ENCODE measurements at places on chromosomes 11 and 22.

DNA sequence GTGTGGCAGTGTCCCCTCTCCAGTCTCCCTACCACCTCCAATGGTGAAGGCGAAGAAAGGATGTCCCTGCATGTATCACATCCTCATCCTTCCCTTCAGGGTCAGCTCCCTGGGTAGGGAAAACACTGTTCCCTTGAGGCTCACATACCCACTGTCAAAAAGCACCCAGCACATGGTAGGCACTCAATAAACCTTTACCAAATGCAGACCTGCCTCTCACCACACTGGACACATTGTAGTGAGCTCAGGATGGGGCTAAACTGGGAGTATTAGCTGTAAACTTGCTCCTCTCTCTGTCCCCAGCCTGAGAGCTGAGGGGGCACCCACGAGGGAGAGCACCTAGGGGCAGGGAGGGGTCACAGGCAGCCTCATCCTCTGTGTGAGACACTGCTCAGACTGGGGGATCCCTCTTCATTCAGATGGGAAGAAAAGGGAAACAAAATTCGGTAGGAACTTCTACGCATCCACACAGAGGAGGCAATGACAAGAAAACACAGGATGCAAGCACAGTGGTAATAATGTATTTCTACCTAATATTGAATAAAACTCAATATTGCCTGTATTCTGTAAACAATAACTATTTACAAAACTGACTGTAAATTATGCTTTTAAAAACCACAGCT is 101.6 kb upstream of the TOP3B start:
- no peak for DNase-seq

GRCh38 chr11:46480909-46481308 is 89.3 kb upstream of the CHRM4 start:
- DNase-seq: no peak

DNA sequence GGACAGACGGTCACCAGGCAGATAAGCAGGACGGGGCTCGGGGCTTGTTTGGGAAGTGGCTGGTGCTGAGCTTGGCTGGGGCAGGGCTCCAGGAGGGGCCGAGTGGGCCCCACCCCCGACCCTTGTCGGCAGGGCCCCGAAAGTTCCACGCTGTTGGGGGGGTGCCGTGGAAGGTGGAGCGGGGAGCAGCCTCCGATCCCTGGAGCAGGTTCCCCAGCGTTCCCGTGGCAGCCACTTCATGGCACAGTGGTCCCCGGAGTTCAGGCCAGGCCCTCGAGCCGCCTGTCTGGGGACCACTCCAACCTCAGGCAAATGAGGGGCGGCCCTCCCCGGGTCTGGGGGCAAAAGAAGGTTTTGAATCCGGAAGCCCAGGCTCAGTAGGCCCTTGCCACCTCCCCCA is 46.7 kb upstream of the PPARA start:
- no peak for DNase-seq

GRCh38 chr11:19232910-19233503 is 7.7 kb downstream of the E2F8 start:
- DNase-seq: no peak

DNA sequence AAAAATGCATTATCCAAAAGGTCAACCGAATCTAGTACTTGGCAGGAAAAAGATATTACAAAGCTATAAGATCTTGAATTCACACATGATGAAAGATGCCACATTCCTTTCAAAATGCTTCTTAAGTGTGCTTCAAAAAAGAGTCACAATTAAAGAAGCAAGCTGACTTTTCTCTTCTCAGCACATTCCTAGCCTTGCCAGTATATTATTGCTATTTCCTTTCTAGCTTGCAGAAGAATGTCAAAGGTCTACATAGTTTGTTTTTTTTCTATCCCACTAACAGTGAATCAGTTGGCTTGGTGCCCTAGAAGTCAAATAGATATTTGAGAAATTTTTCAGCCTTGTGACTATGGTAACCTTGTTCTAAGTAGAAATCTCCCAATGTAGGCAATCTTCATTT is 56.8 kb downstream of the GUCY1A2 start:
- no peak for DNase-seq

DNA sequence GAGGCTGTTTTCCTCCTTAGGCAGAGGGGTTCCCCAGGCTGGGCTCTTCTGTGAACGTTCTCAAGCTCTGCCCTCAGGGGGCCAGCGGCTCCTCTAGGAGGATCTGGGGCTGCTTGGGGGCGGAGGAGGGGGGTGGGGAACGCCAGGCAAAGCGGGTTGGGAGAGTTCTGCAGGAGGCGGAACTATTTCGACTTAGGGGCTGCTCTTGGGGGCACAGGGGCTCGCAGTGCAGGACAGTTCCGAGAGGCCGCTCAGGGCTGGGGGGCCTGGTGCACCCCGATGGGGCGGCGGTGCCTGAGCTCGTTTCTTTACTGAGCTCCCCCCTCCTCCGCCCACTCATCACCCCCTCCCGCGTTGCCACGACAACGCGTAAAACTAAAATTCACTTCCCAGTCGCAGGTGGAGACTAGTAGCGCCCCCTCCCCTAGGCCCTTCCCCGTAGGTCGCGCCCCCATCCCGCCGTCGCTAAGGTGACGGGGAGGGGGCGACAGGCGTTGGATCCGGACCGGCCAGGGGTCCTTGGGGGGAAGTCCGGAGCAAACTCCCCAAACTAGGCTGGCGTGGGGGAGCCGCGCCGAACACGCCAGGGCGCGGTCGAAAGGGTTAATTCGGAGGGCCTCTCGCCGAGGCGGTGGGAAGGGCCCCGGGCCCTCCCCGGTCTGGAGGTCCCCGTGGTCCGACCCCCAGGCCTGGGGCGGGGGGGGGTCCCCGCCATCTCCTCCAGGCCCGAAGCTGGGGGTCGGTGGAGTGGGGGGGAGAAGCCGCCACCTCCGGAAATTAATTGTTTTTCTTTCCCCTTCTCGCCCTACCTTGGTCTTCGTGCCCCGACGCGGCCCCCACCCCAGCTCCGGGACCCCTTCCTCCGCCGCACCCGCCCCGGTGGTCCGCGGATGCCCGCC is 857 bp downstream of the SHANK3 start:
- DNase-seq: no peak

- no peak for DNase-seq
These were observed 37.8 kb downstream of the PRR5L start for GRCh38 chr11:36333897-36334296.

- DNase-seq: no peak
These were observed 99.8 kb downstream of the CEP164 start for GRCh38 chr11:117427356-117427874.

- DNase-seq: no peak
These were observed 12.2 kb upstream of the IFITM3 start for GRCh38 chr11:332651-333480.

GRCh38 chr11:1100417-1101245 is 26.0 kb downstream of the MUC2 start:
- DNase-seq: no peak

GRCh38 chr22:47401592-47401898 is 639.1 kb downstream of the TBC1D22A start:
- no peak for DNase-seq

DNA sequence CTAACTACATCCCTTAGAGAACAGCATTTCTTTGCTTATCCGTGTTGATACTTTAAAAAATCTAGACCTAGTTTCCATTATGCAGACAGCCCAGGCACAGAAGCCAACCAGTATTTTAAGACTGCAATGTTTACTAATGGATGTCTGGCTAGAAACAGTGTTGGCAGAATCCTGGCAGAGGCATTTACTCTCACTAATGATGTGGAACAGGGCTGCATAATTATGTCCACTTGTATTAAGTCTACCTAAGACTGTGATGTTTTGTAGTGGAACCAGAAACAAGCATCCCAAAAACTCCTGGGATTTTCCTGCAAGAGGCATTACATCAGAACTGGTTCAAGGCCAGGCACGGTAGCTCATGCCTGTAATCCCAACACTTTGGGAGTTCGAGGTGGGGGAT is 50.2 kb upstream of the PICALM start:
- DNase-seq: no peak
